ENCODE measurements at places on chromosomes 2 and 18.

DNA sequence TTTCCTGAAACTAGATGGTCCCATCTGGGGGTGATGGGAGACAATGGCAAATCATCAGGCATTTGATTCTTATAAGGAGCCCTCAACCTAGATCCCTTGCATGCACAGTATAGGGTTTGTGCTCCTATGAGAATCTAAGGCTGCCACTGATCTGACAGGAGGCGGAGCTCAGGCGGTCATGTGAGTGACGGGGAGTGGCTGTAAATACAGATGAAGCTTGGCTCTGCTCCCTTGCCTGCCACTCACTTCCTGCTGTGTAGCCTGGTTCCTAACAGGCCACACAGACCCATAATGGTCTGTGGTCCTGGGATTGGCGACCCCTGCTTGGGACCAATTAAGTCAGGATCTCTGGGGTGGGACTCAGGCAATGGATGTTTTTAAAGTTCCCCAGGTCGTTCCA, 293.4 kb downstream of the ZNF521 start:
- no peak for DNase-seq

DNA sequence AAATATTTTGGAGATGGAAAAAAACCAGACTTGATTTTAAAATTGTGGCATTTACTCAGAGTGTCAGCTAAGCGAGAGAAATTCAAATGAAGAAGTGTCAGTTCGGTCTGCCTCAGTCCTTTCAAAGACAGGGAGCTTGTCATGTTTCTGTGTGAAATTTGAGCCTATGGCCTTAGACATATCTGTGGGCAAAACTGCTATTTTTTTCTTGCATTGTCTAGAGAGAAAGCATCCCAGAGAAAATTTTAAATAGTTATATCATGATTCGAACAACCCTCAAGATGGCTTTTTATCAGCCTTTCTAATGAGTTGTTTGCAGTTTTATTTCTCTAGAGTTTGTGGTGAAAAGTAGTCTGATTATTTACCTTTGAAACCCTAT, 50.2 kb upstream of the KCNE4 start:
- DNase-seq = no peak

DNA sequence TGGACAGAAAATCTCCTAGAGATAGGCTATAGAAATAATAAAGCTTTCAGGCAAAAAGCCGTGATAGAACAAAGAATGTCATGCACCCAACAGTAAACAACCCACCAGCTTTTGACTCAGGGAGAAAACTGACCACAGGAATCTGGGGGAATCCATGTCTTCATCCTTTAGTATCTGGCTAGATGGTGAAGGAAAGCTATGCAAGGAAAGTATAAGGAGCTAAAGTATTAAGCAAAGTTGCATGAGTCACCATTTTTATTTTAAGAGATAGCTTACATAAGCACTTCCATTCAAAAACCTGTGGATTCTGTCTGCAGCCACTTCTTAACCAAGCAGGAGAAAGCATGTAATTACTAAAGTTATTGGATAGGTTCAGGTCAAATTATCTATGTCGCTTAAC, 363.8 kb downstream of the LRP1B start:
- peak; percentile 28 for DNase-seq

DNA sequence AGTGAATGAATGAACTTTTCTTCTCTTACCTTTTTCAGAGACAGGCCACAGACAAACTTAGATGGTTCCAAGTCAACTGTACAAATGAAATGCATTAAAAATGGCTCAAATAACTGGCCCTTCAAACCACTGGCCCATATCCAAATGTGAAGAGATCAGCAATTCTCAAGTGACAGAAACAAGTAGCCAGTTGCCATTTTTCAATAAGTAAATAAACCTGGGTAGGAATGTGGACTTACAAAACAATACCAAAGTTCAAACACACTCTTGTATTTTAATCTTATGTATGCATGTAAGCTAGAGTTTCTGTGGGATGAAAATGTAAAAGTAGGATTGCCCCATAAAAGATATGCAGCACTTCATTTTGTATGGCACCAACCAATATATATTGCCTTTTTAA, 129.2 kb downstream of the MEP1B start:
- no peak for DNase-seq

DNA sequence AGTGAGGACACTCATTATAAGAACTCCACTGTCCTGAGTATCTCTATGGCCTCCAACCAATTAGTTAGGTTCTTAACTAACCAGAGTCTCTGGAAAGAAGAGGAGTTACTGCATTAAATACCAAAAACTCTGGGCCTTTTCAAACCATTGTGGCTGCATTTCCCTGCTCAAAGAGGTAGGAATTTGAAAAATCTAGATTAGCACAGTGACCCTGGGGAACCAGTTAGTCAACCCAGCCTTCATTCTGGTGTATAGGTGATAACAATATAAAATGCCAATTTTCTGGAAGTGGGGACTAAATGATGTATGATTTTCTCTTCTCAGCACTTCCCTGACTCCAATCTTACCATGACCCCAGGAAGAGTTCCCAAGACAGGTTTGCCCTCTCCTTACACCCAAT, 287.8 kb upstream of the SETBP1 start:
- DNase-seq = no peak

DNA sequence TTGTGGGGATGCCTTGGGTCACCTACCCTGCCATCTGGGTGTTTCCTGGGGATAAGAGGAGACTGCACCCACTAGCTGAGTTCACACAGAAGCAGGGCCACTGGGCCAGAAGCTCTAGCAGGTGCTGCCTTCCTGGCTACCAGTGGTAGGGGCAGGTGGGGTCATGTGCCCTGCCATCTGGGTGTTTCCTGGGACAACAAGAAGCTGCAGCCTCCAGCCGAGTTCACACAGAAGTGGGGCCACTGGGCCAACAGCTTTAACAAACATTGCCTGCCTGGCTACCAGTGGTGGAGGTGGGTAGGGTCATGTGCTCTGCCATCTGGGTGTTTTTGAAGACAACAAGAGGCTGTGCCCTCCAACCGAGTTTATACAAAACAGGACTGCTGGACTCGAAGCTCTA, 282.2 kb upstream of the SYT4 start:
- DNase-seq = no peak

- no peak for DNase-seq
Measured at GRCh38 chr2:217612920-217613319, 389.9 kb downstream of the TNS1 start.

DNA sequence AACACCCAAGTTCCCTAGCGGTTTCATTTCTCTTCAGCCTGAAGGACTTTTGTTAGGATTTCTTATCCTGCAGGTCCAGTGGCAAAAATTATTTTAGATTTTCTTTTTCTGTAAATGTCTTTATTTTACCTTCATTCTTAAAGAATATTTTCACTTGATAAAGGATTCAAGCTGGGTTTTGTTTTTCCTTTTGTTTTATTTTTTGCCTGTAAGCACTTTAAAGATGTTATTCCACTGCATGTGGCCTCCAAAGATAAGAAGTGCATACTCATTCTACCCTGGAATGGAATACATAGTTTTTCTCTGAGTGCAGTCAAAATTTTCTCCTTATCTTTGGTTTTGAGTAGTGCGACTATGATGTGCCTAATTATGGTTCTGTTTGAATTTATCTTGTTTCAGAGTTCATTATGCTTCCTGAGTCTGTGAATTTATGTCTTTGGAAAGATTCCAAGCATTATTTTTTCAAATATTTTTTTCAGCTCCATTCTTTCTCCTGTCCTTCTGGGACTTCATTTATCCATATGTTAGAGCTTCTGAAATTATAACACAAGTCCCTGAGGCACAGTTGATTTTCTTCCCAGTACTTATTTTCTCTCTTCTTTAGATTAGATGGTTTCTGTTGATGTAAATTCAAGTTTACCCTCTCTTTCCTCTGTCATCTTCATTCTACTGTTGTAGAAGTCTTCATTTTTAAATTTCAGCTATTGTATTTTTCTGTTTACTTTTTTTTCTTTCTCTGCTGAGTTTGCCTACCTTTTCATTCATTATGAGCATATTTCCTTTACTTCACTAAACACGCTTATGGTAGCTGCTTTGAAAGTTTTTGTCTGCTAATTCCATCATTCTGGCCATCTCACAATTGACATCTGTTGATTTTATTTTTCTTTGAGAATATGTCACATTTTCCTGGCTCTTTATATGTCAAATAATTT, 69.6 kb downstream of the MAPRE2 start:
- DNase-seq = no peak

DNA sequence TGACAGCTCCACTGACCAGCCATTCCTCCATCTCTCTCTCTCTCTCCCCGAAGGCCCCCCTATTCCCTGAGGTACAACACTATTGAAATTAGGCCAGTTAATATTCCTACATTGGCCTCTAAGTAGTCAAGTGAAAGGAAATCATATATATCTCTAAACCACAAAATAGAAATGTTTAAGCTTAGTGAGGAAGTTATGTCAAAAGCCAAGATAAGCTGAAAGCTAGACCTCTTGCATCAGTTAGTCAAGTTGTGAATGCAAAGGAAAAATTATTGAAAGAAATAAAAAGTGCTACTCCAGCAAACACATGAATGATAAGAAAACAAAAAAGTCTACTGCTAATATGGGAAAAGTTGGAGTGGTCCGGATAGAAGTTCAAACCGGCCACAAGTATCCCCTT, 301.3 kb upstream of the RBMS1 start:
- DNase-seq = no peak

DNA sequence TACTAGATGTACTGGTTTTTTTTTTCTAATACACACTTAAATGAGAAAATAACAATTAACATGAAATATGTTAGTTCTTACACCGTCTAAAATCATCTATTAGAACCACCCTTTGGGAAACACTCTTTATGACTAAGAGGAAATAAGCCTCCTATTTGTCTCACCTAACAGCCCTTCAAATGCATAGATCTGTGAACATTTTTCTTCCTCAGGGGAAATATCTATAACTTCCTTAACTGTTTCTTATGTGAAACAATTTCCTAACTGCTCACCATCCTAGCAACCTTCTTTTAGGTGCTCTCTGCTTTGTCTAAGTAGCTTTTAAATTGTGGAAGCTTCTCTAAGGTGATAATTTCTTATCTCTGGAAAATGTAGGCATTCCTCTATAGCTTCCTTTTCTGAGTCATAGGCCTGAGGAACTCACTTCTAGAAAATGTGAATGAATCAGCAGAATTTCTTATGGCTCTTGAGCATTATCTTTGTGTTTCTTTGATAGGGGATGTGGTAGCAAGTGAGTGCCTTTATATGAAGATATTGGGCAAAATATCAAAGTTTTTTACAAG, 56.1 kb downstream of the CNTNAP5 start:
- DNase-seq = no peak

GRCh38 chr18:61893971-61894750, 1.4 kb upstream of the RNF152 start:
- peak; percentile 41 for DNase-seq

DNA sequence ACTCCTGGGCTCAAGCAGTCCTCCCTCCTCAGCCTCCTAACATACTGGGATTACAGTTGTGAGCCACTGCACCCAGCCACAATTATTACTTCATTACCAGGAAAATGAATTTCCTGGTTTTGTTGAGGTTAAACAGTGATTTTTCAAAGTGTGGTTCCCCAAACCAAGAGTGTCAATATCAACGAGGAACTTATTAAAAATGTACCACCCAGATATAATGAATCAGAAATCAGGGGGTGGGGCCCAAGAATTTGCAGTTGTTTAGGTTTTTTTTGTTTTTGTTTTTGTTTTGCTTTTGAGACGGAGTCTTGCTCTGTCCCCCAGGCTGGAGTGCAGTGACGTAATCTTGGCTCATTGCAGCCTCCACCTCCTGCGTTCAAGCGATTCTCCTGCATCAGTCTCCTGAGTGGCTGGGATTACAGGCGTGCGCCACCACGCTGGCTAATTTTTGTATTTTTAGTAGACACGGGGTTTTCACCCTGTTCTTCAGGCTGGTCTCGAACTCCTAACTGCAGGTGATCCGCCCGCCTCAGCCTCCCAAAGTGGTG, 94.1 kb downstream of the WDSUB1 start:
- DNase-seq = no peak

DNA sequence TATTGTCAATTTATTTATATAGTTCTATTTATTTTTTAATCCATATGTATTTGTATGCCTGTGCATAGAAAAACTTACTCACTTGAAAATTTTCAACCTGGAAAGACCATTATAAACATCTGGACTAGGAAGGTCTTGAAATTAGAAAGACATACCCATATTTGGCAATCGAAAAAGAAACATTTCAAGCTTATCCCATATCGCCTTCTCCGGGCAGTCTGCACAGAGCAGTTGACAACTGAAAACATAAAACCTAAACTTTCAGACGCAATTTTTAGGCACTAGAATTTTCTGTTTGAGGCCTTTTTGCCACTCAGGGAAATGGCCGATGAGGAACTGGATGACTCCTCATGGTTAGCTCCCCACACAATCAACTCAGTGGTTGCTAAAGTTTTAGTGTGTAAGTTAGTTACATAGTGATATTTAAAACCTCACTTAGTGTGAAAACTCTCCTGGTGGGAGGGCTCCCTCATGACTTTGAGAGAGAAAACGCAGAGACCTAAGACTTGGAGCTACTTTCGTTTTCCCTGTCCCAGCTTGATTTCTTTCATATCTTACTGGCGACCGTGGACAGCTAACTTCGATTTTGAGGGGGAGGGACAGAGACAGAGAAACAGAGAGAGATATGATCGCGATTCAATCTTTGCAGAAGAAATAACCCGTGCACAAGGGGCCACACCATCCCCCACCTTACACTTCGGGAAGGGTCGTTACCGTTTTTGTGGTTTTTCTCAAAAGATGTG, 3.2 kb upstream of the HOXD12 start:
- DNase-seq = no peak

GRCh38 chr2:73279852-73280251, 4.4 kb downstream of the FBXO41 start:
- no peak for DNase-seq

- no peak for DNase-seq
Measured at GRCh38 chr2:46066601-46067000, 230.6 kb upstream of the EPAS1 start.

DNA sequence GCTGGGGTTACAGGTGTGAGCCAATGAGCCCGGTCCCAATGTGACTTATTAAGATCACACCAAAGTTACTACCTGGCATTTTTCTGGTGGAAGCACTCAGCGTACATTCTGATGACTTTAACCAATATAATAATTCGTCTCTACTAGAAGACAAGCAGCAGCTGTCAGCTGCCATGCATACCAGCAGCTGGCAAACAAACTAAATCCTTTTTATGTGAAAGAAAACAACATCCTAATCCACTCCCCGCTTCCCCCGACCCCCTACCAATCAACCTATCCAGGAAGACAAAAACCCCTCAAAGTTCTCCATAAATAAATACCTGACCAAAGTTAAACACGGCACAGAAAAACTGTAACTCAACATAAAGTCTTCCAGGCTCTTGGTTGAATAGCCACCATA, 42.1 kb downstream of the GPR155 start:
- no peak for DNase-seq

Data from fibroblast of mammary gland (primary cell).